Activated gamma-delta T cell treated with anti-CD3 and anti-CD28 coated beads, Interleukin-2, amount 50 U/mL, for 16 hours (primary cell): ENCODE measurements at places on chromosomes 4 and X.

DNA sequence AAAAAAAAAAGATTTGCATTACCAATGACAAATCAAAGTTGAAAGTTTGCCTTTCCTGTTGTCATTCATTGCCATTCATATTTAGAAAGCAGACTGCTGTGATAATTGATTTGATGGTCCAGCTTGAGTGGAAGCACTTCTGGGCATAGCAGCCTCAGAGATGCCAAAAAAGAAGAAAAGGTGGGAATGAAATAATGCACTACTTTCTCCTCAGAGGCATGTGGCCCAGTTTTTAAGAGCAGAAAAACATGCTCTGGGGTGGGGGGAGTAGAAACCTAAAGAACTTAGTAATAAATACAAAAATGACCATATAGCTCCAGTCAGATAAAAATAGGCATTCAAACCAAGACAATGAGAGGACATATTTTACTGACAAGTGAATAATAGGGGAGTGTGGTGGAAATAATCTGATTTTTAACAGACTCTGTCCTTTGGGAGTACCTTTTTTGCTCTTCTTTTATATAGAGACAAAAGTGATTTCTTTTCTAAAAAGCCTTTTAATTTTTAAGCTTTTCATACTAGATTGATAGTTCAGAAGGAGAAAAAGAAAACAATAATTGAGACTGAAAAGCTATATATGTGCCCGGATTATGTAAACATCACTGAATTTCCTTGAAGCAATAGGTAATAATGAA lies 599.1 kb downstream of the RPA4 start:
- no peak for DNase-seq

DNA sequence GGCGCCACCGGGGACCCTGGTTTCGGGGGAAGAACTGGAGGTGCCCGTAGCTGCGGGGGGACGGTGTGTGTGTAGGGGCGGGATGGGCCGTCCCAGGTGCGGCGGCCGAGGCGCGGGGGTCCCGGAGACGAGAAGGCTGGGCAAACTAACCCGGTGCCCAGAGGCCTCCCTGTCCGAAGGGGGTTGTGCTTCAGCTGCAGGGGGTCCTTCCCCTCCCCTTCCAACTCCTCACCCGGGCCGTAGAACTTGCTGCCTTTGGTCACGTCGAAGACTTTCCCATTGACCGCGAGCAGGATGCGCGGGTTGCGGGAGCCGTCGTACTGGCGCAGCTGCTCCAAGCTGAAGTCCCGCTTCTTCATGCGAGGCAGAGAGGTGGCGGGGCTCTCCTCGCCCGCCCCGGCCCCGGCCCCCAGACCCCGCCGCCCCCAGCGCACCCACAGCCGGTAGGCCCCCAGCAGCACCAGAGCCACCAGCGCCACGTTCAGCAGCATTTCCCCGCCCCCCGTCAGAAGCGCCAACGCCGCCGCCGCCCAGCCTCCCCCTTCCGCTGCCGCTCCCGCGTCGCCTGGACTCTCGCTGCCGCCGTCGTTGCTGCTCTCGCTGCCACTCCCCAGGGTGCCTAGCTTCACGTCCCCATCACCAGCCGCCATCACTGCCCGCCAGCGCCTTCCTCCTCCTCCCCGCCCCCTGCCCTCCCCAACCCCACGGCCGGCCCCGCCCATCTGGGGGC lies at the start of gene PGRMC2:
TSS of gene PGRMC2 (minus strand) at position 673 of the 730 bp plus-strand sequence. CDS start at position 650, 23 bp downstream.
- no peak for DNase-seq

GRCh38 chr4:16019649-16020048 lies 56.7 kb upstream of the FGFBP2 start:
- no peak for DNase-seq

GRCh38 chr4:182530451-182530850 lies 287.2 kb downstream of the TENM3 start:
- DNase-seq, result no peak

DNA sequence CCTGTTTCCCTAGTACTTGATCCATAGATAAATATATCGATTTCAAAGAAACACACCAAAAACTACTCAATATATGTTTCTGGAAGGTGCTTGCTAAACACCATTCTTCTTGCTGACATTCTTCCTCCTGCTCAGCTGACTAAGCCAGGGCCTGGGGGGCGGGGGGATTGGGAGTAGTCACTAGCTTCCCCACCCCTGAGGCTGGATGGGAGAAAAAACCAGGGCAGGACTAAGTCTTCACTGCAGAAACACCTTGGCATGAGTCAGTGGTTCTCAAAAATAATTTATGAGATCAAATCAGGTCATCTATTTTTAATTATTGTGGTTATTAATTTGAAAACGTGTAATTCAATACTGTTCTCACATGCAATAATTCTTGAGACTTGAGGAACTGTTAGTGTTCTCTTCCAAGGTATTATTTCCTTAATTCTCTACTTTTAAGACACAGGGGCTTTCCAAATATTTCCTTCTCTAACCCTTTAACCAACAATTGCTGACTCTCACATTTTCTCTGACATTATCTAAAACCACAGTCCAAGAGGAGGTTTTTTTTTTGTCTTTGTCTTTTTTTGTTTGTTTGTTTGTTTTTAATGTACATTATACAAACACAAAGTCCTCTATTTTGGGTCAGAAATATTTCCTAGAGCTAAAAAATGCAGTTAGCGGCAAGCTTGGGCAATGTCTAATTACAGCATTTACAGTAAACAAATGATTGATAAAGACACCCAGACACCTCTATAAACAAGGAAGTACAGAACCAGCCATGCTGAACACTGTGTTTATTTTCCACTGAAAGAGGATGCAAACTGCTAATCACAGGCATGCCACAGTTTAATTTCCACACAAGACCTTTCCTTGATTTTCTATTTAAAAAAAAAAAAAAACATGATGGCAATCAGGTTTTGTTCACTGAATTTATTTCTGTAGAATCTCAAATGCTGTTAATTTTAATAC lies 120.3 kb upstream of the USP9X start:
- DNase-seq, result no peak

GRCh38 chrX:82813671-82814078 lies 694.4 kb upstream of the POU3F4 start:
- no peak for DNase-seq

DNA sequence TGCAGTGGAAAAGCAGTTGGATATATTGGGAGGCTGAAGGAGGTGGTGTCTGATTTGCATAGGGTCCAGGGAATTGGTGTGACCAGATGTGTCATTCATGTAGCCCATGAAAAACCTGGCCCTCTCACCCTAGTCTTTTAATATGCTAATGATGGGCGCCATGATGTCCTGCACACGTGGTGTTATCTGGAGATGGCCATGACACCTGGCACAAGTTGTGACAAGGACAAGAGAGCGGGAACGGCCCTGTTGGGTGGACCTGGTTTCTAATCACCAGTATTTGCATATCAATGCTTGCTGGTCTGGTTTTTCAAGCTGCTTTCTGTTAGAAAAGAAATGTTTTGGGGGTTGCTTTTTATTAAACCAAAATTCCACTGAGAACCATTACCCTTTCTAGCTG lies 87.4 kb downstream of the ZXDA start:
- DNase-seq, result no peak

DNA sequence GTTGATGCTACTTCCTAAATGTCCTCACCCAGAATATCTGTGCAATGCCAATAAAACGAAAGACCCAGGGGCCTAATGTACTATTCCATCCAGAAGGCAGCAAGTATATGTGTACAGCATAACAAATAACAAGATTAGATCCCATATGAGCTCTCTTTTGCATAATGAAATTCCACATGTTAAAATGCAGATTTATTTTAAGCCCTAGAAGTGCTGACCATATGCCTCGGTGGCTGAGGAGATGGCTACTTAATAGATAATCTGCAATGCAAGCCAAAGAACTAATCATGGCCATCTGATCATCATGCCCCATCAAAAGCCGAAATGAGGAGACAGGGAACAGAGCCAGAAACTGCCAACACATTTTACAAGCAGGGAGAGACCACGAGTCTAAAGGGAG lies 293.5 kb downstream of the KCNIP4 start:
- no peak for DNase-seq

DNA sequence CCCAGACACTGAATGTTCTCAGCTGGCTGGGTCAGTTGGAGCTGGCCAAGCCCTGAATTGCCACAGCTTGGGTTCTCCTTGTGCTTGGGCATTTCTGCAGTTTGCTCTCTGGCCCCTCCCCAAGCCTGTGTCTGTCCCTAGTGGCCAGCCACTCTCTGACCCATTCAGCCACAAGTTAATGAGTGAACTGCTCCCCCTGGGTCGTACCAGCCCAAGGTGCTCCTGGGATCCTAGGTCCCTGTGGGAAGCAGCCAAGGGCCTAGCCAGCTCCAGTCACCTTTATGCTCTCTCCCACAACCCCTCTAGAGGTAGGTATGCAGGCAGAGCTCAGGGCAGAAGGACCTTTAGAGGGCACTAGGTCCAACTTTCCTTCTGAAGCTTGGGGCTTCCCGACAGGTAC lies 51.5 kb downstream of the STARD8 start:
- DNase-seq, result no peak

DNA sequence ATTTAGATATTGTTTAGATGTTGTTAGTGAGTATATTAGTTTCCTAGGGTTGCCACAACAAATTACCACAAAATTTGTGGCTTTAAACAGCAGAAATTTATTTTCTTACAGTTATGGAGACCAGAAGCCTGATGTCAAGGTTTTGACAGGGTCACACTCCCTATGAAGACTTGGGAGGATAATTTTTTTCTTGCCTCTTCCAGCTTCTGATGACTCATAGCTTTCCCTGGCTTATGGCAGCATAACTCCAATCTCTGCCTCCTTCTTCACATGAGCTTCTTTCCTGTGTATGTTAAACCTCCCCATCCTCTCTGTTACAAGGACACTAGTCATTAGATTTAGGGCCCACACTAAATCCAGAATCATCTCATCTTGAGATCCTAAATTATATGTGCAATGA lies 20.9 kb upstream of the RAB40A start:
- DNase-seq, result no peak

DNA sequence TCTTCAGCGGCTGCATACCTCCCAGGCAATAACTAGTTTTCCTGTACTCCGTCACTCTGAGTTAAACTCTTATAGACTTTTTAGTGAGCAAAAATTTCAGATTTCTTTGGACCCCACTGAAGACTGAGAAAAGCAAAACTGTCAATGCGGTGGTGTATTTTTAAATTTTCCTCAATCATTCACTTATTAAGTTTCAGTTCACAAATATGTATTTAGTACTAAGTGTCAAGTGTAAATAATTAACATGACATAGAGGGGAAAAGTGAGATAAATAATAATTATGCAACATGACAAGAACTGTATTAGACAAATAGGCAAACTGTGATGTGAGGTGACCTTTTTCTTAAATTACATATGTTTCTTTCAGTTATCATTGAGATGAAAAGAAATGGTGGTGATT lies 124.4 kb downstream of the NAF1 start:
- DNase-seq, result no peak

DNA sequence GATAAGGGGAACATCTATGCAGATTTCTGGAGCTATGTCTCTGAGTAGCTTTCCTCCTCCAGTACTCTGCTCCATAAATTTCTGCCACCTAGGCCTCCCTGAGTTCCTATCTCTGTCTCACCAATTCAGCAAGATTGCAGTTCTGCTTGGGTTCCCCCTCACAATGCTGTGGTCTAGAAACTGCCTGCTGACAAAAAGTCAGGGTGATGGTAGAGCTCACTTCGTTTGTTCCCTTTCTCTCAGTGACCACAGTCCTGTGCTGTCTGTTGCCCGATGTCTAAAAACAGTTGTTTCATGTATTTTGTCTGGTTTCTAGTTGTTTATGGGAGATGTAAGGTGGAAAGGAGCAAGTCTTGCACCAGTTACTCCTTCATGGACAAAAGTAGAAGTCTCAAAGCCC lies 41.1 kb downstream of the AMMECR1 start:
- DNase-seq, result no peak

DNA sequence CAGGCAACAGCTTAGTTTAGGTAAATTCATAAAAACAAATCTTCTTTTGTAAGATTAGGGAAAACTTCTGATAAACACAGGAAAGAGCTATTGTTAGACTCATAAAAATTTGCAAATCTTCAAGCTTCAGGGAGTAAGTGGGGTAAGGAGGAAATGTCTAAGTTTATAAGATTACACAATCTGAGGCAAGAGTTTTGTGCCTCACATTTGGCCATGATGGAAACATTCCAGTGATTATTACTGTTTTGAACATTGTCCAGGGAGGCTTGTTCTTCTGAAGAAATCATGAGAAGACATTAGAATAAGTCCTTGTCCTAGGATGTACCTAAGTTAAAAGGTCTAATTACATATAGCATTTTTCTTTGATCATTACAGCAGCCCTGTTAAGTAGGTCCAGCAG lies 72.8 kb downstream of the MAOB start:
- DNase-seq, result no peak

DNA sequence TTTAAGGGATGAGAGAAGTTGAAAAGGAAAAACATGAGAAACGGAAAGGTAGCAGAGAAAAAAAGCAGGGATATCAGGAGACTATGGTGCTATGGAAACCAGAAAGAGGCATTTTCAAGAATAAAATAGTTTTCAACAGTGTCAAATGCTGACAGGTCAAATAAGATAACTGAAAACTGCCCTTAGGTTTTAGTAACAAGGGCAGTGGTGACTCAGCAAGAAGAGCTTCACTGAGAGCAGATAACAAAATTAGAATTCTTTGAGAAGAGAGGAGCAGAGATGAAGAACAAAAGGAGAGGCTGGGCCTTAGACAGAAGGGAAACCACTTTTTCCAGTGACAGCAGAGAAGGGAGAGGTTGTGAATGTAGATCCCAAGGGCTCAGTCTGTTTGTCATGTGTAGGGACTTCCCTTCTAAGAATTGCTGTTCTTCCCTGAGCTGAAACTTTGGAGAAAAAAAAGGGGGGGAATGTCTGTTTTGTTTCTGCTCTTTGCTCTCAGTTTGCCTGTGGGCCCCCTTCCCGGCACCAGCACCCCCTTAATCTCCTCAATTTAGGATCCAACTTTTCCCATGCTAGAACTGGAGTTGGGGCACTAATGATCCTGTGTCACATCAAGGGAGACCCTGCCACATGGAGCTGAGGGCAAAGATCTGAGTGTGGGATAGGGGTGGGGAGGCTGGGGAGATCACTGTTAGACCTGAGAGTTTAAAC lies 26.8 kb upstream of the MAGEA10 start:
- DNase-seq, result no peak

- no peak for DNase-seq
Observed at GRCh38 chr4:37662251-37662650, 23.9 kb downstream of the RELL1 start.

DNA sequence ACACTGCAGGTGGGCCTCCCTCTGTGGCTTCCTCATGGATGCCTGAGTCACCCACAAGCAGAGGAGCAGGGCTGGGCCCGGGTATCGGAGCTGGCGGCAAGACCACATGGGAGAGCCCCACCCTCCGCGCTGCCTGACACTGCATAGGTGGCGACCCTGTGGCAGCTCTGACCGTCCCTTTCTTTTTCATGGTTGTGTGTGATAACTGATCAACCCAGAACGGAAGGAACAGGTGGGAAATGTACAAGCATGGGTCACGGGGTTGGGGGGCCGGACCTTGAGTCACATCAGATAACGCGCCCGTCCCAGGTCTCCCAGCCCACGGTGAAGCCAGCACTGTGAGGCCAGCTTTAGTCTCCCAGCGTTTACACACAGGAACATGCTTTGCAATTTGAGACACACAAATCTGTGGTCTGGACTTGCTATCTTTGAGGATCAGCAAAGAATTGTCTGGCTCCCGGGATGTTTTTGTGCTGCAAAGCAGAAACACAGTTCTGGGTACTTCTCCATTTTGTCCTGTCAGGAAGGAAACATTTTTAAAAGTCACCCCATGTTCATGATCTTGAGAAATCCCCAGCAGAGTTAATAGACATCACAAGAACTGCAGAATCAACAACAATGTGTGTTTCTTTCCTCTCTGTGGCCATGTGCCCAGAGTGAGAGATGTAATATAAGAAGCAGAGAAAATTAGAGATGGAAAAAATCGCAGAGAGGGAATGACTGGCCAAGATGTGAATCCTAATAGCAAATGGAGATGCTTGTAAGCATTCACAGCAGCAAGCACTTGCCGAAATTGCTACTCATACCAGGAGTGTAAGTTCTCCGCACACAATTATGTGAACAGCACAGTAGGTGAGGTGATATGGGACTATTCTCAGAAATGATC lies 70.1 kb upstream of the CBR4 start:
- no peak for DNase-seq
